ENCODE measurements at places on chromosomes 12 and 14.

DNA sequence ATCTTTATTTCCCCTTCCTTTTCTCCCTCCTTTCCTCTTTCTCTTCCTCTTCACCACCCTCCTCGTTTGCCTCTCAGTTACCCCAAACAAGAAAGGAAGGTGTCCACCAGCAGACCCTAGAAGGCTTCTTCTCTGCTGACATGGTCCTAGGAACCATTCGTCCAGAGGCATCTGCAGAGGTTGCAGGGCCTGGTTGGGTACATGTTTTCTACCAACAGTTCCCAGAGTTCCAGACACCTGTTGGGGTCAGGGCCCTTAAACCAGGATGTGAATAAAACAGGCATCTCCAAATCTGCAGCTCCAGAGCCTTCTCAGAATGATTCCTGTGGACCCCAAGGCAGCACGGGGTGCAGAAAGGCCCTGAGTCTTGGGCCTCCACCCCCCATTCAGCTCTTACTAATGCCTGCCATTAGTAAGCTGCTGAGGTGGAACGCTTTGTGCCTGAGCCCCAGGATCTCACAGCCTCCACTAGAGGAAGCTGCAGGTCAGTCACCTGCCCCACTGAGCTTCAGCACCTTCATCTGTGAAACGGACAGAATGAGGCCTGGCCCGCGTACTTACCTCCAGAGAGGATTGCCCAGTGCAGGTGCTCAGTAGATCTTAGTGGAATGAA lies 130.4 kb downstream of the DICER1 start:
- no peak for DNase-seq

GRCh38 chr14:60274448-60274847 lies 25.4 kb downstream of the PPM1A start:
- DNase-seq = no peak

DNA sequence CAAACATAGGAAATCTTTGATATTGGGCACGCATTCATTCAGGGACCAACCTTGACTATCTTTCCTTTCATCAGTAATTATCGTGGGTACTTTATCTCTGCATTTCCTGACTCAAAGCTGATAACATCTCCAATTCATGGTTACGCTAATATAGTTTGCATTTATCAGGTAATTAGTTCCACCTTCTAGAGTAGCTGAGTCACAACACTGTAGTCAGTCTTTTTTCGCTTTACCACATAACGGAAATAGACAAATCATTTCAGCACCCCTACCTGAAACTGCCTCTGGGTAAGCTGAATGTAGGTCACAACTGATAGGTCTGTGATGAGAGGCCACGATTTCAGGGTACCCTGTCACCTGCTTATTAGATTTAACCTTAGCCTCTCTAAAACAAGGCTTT lies 36.7 kb upstream of the IL22 start:
- DNase-seq = no peak

DNA sequence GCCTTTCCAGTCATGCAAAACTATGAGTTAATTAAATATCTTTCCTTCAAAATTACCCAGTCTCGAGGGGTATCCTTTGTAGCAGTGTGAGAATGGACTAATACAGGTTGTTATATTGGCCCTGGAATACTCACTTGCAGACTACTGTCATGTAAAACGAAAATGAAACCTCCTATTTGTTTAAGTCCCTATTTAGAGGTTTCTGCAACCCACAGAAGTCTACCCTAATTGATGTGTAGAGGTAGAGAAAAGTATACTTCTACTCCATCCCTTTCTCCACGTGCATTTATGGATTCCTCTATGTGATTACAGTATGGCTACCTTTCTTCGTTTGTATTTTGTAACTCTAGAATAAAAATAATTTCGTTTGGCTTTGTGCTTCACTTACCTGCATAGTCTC lies 371.1 kb downstream of the FSCB start:
- DNase-seq = no peak

GRCh38 chr12:130945786-130946492 lies 7.8 kb upstream of the ADGRD1 start:
- DNase-seq = no peak

- no peak for DNase-seq
These were observed 17.0 kb downstream of the NEK9 start for GRCh38 chr14:75109877-75110276.

- DNase-seq = no peak
These were observed 12.8 kb downstream of the CCDC177 start for GRCh38 chr14:69561893-69562292.

- no peak for DNase-seq
These were observed 215.3 kb upstream of the PKP2 start for GRCh38 chr12:33111850-33112249.

GRCh38 chr12:64580681-64581080 lies 29.6 kb upstream of the RASSF3 start:
- no peak for DNase-seq
